Activated T-cell treated with anti-CD3 and anti-CD28 coated beads, Interleukin-2, amount 50 U/mL, for 4 hours (primary cell): ENCODE measurements at places on chromosomes 2 and 18. TPM values are rescaled to one million over a fixed set of nuclear protein-coding genes. Genes with fewer than 3 reads are reported as not detected.

The ALLC gene
- total RNA-seq, result not detected

DNA sequence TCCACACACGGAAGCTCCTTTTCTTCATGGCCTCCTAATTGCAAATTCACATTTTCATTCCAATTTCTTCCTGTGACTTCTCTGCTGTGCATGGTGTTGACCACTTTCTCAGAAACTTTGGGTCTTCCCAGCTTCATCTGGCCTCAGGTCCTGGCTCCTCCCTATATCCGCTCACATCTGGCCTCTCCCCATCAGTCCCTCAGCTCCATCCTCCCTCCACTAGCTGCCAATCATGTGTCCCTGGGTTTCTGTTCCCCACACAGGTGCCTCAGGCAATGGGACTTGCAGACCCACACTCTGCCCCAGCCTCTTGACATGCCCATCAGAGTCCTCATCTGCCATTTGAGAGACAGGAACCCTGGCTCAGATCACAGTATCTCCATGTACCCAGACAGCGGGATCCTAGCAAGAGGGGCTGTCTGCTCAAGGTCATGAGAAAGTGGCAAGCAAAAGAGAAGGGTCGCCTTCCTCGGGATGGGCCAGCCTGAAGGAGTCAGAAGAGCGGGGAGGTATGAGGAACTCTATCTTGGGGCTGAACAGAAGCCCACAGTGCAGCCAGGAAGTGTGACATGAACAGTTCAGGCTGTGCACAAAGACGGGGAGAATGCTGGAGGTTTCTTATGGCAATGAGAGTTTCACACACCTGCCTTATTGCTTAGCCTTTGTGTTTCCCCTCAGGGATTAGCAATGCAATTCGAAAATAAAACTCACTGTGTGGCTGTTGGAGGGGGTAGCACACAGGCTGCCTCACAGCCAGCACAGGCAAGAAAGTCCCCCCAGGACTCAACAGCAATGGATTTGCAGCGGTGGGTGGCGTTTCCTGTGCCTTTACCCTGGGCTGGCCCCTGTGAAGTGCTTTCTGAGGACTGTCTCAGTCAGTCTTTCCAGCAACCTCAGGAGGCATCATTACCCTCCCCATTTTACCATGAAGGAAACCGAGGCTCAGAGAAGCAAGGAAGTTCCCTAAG lies 69.5 kb downstream of the COPS8 start:
- no peak for DNase-seq

The THSD7B gene
- not detected for total RNA-seq

DNA sequence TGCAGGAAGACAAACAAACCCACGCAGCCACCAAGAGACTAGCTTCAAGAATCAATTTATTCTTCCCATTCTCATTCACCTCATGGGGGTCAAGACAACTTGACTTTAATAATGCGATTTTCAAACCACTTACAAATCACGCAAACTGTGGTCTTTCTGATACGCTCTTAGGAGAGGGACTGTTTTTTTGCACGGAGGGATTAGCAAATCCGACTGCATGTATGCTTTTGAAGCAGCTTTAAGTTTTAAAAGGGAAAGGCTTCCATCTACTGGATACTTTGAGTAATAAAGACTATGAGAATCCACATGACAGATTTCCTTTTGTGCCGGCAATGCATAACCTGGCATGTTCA lies 322.9 kb upstream of the KCNJ3 start:
- DNase-seq, result no peak

DNA sequence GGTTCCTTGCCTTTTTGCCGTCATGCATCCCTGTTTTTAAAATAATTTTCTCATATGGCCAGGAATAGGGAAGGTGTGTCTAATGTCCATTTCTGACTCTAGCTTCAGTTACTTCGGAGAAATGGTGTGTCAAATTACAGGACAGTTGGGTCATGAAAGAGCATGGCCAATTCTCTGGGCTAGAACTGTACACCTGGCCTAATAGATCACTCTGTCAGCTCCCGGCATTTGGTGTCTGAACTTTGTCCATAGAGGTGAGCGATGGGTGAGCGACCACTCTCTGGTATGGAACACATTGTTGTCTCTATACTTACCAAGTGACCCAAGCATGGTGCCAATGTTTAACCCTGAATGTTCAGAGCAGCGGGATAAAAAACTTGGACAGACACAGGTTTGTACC lies 38.3 kb upstream of the ASB18 start:
- no peak for DNase-seq

DNA sequence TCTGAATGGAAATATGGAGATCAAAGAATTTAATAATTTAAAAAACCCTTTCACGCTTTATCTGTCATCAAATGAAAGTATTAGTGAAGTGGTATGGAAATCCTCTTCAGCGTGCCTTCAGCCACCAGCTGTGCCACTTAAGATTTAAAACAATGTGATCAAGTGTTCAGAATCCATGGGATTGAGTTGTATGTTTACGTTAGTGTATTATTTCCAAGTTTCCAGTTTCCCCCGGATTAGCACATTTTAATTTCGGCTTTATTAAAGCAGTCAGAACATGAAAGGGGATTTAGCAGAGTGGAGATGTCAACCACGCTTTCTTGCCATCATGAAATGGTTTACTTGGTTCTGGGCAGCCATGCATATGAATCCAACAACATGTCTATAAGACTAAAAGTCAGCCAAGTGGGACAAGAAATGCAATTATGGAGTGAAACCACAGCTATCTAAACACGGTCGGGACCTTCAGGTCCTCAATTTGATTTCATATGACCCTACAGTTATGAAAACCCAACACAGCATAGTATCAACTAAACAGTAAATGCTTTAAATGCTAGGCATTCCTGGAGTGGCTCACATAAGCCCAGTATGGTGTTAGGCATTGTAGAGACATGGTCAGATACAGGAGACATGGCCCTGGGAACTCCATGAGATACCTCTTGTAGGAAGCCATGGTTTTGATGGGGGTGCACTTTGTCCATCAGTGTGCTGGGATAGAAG lies 224.9 kb upstream of the EPAS1 start:
- no peak for DNase-seq

DNA sequence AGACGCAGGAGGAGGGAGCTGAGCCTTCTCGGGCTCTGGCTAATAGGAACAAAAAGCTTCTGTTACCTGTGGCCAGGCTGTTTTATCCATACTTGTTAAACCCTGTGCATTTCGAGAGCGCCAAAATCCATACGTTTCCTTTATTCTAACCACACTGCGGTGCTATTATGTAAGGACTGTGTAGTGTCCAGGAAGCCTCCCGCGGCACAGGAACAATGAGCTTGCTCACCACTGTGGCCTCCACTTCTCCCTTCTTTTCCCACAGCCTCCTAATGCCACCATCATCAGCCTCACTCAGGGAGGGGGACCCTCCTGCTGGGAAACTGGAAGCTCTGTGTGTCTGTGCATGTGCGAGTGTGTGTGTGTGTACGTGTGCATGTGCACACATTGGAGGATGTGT lies 268.5 kb downstream of the HAUS1 start:
- no peak for DNase-seq

DNA sequence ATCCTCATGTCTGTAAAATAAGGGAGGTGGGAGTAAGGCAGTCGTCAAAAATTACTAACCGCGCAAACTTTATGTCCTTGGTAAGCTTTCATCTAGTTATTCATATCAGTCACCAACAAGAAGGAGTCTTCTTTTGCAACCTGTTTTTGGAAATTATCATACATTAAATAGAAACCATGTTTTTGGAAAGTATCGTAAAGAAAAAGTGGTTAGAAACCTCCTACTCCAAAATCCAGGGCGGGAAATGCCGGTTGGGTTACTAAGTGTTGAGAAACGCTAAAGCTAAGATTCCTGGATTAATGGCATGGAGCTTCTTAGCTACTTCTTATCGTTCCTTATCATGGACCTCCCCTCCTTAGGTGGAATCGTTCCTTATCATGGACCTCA lies 778 bp downstream of the BBS5 start:
- no peak for DNase-seq

The MMADHC gene
- 148 TPM for total RNA-seq

DNA sequence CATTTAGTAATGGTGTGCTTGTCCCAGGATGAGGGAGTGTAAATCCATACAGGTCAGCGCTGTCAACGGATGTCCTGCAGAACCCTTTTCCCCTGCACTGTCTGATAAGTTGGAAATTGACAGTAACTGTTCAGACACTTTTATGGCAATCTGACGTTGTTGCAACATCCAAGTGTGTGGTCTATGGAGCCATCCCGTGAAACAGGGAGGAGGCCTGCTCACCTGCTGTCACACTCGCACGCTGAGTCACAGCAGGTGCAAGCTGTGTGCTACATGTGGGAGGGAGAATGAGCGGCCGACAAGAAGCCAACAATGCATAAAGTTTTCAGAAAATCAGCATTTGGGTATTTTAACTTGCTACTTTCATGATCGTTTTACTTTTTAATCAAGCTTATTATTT lies 43.7 kb upstream of the RMDN2 start:
- DNase-seq, result no peak

The CTNNA2 gene
- total RNA-seq, result 0.08 TPM

The KRCC1 gene
- 6.9 TPM for total RNA-seq

The MBD2 gene
- 135 TPM for total RNA-seq

DNA sequence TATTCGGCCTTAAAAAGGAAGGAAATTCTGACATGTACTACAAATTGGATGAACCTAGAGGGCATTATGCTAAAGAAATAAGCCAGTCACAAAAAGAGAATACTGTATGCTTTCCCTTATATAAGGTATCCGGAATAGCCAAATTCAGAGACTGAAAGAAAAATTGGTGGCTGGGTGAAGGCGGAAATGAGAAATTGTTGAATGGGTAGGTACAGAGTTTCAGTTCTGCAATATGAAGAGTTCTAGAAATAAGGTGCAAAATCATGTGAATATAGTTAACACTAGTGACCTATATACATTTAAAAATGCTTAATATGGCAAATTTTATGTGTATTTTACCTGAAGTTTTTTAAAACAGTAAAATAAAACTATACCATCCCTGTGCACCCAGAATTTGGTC lies 43.1 kb downstream of the RMP24 start:
- no peak for DNase-seq

GRCh38 chr2:180247658-180248057 lies 240.6 kb upstream of the CWC22 start:
- DNase-seq, result no peak

The LYPD6B gene
- not detected for total RNA-seq

DNA sequence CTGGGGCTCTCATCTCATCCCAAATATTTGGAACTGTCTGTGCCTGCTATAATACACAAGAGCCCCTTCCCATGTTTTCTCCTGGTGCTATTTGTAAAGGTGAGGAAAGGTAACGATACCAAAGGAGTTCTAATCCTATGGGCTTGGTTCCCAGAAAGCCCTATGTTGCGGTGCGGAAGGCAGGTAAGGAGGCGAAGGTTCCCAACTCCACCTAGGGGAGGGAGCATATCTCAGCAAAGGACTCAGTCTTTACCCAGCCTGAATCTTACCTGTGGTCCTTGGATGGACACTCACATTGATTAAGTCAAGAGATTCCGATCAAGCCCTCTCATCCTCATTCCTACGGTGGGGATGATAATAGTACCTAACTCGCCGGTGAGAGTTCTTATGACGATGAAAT lies 140.1 kb downstream of the BCL2 start:
- DNase-seq, result no peak

The HOXD12 gene
- not detected for total RNA-seq

GRCh38 chr18:59035591-59035990 lies 104.1 kb upstream of the SEC11C start:
- no peak for DNase-seq

DNA sequence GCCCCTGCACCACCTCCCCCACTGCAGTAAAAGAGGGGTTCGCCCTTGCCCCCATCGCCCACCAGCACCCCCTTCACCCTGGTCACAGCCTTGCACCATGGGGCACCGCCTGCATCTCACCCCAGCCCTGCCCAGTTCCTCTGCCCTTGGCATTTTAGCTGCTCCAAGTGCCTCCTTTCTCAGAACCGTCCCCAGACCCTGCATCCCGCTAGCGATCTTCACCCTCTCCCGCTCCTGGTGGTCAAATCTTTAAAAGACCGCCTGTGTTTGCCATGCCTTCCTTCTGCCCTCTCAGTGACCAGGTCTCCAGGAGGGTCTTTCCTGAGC lies 114.7 kb upstream of the OTOS start:
- no peak for DNase-seq

DNA sequence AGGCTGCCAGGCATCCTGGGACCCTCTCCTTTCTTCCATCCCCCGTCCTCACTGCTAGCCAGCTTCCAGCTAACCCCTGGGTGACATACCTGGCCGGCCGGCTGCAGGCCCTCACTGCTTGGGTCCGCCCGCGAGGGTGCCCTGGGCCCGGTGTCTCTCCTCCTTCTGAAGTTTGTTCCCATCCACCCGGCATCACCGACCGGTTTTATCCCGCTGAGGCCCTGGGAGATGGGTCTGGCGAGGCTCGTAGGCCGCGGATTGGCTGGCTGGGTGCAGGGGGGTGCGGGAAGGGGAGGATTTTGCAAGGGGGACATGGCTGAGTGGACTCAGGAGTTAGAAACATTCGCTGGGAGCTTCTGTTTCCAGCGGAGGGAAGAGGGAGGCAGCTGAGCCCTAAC lies at the start of gene PAX8:
Gene PAX8, minus strand, starts transcription at position 180 of the 398 bp plus-strand sequence. CDS start 527 bp downstream, outside the sequence.
- DNase-seq, result no peak

The RGPD4 gene
- total RNA-seq, result 0.08 TPM

DNA sequence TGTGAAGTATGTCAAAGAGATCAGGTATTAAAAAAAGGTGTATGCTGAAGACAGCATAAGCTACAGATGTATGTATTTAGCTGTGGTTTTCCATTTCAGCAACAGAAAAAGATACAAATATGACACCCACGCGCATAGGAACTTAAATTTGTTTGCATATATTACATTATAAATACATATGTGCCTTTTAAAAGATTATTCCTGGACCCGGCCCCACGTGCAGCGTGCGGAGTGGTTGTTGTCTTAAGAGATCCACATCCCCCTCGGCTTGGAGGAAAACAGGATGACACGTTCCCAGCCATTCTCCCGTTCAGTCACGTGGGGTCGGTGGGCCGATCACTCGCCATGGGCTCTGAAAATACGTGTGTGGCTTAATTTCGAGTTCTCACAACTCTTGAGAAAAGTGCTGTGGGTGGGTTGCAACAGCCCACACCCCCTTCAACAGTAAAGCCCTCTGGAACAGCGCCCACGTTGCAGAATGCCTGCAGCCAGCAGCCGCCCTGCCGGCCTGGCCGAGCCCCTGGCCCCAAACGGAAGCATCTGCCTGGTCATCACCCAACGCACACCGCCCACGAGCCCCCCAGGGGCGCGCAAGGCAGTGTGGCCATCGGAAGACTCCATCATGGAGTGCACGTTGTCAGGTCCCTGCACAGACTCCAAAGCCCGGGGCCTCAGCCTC lies 18.6 kb upstream of the KCNG2 start:
- DNase-seq, result no peak

DNA sequence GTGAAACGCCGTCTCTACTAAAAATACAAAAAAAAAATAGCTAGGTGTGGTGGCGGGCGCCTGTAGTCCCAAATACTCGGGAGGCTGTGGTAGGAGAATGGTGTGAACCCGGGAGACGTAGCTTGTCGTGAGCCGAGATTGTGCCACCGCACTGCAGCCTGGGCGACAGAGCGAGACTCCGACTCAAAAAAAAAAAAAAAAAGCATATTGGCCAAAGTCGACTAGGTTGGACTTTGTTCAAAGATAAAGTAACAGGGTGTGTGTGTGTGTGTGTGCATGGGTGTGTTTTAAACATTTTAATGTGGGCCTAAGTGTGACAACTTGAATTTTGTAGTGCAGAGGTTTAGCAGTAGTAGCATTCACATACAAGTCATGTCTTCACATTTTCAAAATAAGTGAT lies 11.7 kb downstream of the GEMIN6 start:
- DNase-seq, result no peak

The ALPI gene
- not detected for total RNA-seq
